ENCODE measurements at places on chromosomes 3 and 15.

- DNase-seq, result no peak
Measured at GRCh38 chr15:28957606-28958498, 72.1 kb downstream of the APBA2 start.

DNA sequence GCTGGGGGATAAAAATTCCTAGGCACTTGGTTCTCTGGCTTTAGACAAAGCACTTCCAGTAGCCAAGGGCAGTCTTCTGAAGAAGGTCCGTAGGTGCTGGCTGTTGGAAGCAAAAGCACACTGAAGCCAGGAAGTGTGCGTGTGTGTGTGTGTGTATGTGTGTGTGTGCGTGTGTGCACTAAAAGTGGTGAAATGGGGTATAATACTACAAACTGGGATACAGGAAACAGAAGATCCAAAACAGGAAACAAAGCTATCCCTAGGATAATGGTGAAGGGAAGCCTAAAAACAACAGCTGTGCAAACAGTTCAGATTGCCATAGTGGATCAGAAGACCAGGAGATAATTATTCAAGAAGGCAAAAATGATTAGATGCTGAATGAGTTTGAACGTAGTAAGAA lies 103.4 kb downstream of the IL20RB start:
- DNase-seq, result no peak

DNA sequence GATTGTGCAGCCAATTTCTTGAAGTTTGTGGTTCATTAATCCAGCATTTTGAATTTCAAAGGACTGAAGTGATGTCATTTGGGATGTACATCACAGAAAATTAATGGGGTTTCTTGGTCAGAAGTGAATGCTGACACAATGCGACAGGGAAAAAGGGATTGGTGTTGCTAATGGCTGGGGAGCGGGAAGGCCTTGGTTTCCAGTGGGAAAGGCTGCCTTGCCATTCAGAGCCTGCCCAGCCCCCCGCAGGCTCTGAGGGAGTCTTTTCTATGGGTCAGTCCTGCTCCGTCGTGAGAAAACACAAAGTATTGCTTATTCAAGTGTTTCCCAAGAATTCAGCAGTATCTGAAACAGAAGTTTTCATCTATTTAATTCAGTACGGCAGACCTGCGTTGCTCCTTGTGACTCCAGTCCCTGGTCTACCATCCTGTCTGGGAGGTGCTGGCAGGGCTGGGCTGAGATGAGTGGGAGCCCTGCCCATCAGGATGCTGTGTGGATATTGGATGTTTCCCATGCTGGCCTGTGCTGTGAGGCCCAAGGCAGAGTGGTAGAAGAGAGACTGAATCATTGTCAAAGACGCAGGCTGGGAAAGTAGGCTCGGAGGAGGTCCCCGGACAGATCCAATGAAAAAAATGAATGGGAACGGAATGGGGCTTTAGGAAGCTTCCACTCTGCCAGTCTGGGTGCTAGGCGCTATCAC lies 111.2 kb upstream of the KLHL25 start:
- DNase-seq, result no peak

GRCh38 chr15:75817138-75817935 lies 25.9 kb upstream of the UBE2Q2 start:
- peak; percentile 51 for DNase-seq

DNA sequence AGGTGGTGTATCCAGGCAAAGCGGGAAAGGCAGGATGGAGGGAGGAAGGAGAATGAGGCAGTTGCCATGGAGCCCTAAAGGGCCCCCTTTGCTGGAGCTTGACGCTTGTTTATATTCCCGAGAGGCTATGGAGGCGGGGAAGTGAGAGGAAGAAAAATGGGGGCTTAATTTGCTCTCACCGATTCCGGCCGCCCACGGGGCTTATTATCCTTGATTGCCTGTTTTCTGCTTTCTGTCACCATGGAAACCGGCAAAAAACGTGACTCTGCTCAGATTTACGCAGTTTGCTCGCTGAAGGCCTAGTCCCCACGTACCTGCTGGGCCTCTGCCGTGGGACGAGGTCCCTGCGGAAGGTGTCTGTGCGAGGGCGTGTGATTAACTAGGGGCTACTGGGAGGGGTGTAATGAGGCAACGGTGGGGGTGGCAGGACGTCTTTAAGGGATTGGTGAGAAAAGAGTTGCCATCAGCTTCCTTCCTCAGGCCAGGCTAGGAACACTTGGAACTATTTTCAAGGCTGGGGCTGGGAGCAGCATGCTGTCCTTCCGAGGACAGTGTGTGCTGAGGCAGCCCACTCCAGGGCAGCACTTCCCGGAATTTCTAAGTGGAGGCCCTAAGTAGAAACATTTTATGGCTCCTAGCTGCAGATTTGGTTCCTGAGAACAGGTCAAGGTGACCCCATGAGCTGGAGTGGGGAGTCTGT lies 110.8 kb upstream of the NDN start:
- DNase-seq, result no peak

- DNase-seq, result peak; percentile 30
Measured at GRCh38 chr3:43523454-43524053, 98.3 kb downstream of the ANO10 start.

DNA sequence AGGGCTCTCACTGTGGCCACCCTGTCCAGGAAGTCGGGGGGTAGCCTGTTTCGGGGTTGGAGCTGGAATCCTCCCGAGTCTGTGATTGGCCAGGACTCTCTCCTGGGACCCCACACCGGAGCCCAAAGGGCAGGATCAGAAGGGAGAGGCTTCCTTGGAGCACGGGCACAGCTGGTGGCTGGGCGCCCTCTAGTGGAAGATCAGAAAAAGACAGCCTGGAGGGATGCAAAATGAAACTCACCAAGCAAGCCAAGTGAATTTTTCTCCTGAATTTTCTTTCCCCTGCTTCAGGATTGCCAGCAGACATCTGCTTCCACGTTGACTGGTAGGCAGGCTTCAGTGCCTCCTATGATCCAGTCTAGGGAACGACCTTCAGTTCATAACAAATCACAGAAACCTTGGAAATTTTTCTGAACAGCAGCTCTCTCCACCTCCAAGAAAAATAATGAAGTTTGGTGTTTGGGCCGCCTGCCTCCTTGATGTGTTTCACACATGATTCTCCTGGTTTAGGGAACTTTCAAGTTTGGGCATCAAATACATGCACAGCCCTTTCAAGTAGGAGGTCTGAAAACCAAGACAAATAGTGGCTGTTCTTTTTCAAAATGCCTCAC lies 224.6 kb downstream of the VPS13C start:
- peak; percentile 59 for DNase-seq

GRCh38 chr15:98025237-98025636 lies 64.7 kb downstream of the ARRDC4 start:
- DNase-seq, result peak; percentile 59

GRCh38 chr3:123656691-123657090 lies 71.8 kb upstream of the HACD2 start:
- no peak for DNase-seq

- no peak for DNase-seq
Measured at GRCh38 chr3:161549261-161549660, 52.7 kb downstream of the OTOL1 start.
